ENCODE measurements at places on chromosomes 1 and 21.

GRCh38 chr1:10510520-10511493 is 36.1 kb downstream of the PEX14 start:
- DNase-seq, result no peak

- DNase-seq, result no peak
These were observed 1223.8 kb downstream of the AMY1C start for GRCh38 chr1:104973516-104973915.

- DNase-seq, result no peak
These were observed 411.6 kb downstream of the SMYD3 start for GRCh38 chr1:246095443-246095842.

DNA sequence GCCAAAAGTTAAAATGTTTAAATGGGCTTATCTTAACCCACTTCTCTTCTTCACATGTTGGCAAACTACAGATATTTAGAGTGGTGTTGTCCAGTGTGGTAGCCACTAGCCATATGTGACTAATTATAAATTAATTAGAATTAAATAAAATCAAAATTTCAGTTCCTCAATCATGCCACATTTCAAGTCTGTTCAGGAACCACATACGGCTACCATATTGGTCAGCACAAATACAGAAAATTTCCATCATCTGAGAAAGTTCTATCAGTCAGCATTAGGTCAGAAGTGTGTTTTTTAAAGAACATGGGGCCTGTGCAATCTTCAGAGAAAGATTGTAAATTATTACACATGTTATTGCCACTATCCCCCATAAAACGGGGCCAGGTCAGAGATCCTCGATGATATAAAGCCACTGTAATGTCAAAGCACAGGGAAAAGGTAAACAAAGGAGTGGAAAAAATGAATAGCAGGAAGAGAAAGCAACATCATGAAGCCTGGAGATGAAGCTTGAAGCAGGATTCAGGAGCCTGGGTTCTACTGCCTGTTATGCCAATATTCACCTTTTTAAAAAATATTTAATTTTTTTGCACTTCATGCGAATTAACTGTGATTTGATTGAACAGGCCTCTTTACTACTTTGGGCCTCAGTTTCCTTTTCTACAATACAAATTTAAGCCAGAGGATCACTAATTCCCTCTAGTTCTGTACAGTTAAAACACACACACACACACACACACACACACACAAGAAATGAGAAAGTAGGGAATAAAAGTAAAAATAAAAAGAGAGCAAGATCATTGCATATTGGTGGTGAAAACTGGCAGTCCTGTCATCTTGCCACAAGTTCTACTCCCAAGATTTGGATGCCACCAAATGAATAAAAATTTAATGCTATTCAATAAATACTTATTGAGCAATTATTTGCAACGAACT is 2.3 kb downstream of the RSBN1 start:
- no peak for DNase-seq

Measured in ovary (tissue), 10 donors.